Stimulated activated CD4-positive, alpha-beta T cell treated with anti-CD3 and anti-CD28 coated beads, TNF-alpha, amount 100 ng/mL, for 48 hours (primary cell): ENCODE measurements at places on chromosomes 4 and X.

DNA sequence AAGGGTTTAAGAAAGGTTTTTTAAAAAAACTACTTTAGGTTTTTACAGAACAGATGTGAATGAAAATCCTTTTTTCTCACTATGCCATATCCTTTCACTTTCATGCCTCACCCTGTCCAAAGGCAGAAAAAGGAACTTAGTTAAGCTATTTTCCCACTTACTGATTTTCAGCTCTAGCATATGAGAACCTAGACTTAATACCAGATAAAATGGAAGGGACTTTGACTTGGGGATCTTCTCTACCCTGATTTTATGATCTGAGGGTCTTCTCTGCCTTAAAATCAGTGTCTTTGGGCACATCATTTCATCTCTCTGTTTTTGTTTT lies 42.4 kb downstream of the FNIP2 start:
- DNase-seq, result no peak

DNA sequence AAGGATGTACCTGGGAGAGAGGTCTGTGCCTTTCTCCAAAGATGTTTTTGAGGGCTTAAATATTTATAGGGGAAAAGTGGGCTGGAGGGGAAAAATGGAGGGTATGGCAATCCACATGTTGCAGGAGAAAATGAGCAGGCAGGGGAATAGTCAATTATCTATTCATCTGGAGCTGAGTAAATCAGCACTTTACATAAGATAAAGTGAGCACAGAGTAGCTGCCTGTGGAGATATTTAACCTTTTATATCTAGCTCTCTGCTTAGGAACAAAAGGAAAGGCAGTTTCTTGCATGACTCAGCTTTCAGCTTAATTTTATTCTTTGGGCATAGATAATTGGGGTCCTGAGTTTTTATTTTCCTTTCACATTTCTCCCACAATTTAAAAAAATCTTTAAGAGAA lies 93.6 kb upstream of the NPY2R start:
- DNase-seq, result no peak

DNA sequence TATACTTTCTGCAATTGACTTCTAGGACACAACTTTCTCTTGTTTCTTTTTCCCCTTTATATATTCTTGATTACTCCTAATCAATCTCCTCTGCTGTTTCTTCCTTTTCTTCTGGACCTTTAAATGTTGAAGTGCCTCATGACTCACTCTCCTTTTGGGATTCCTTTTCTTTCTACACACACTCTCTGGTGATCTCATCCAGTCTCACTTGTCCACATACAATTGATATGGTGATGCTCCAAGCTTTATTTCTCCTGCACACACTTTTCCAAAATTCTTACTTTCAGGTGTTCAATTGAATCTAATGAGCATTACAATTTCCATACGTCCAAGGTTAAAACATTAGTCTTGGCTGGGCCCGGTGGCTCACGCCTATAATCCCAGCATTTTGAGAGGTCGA lies 794.8 kb upstream of the EPHA5 start:
- DNase-seq, result no peak

- no peak for DNase-seq
Observed at GRCh38 chrX:32520789-32521188, 690.6 kb downstream of the DMD start.

GRCh38 chr4:68324519-68325262 lies 25.2 kb downstream of the YTHDC1 start:
- no peak for DNase-seq
